ENCODE measurements at places on chromosomes 7 and 10.

DNA sequence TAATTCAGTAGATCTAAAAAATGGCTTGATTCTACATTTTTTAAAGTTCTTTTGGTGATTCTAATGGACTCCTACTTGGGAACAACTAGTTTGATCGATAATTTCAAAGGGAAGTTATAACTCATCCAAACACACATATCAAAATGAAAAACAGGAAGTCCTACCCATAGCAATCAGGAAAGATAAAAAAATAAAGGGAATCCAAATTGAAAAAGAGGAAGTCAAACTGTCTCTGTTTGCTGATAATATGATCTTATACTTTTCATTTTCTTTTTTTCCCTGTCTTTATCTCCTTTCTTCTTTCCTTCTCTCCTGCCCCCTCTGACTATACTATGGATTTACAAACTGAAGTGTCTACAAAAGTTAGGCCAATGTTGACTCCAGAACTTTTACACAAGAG, 118.8 kb downstream of the IQUB start:
- DNase-seq = peak; percentile 10

DNA sequence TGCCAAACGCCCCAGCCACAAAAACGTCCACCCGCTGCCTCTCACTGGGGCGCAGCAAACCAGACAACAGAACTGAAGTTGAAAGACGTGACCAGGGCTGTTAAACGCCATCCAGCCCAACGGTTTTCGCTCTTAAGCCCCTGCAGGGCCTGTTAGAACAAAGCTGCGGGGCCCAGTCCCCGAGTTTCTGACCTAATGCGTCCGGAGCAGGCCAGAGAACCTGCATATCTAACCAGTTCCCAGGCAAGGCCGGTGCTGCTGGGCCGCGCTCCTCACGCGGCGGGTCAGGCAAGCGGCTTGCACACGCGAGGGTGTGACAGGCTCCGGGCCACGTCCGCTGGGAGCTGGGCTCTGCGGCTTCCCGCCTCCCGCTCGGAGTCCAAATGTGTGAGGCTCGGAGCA, 87.0 kb downstream of the PTPRN2 start:
- DNase-seq = no peak

DNA sequence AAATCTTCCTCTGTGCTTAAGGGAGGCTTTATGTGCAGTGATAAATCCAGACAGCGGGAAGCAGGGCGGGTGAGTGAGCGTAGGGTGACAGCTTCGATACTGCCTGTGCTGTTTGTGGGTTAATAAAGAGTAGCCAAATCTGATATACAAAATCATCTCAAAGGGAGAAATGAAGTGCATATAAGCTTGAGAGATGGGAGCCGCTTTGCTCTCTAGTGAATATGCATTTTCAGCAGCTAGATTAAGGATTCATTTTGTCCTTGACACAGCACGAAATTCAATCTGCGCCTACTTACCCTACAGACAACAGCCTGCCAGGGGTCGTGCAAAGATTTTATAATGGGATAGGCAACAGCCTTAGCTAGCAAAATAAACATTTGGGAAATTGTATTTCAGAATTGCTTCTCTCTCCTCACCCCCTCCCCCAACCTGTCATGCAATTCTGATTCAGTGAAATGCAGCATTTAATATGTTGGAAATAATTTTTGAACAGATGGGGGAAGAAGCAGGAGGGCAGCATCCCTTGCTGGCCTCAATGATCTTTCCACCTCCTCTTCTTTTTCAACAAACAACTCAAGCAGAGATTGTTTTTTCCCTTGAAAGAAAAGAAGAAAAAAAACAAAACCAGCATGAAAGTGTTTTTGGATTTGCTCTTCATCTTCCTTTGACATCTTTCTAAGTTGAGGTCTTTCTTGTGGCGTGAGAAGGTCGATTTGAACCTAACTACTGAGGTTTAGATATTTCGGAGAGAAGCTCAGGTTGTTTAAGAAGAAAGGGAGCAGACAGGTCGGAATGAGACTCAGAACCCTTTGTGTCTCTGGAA, 117.9 kb downstream of the AOAH start:
- DNase-seq = no peak

GRCh38 chr10:122213766-122214165, 57.3 kb upstream of the BTBD16 start:
- no peak for DNase-seq

- DNase-seq = peak; percentile 31
These were observed 649 bp downstream of the DNA2 start for GRCh38 chr10:68471063-68471585.

GRCh38 chr7:55903985-55904759, 16.9 kb downstream of the ZNF713 start:
- DNase-seq = no peak

- no peak for DNase-seq
These were observed 64.8 kb downstream of the SGCE start for GRCh38 chr7:94591176-94591575.
